Left ventricle myocardium superior (tissue), 1 donor: ENCODE measurements at places on chromosomes 4 and X. TPM values are rescaled to one million over a fixed set of nuclear protein-coding genes. Genes with fewer than 3 reads are reported as not detected.

CT83 gene
- not detected for total RNA-seq

UCP1 gene
- not detected for total RNA-seq

- DNase-seq, result peak; percentile 61
Observed at GRCh38 chr4:56048702-56049431, 100.1 kb downstream of the CEP135 start.

GRCh38 chr4:26238778-26239679 is 81.8 kb upstream of the RBPJ start:
- no peak for DNase-seq

DNA sequence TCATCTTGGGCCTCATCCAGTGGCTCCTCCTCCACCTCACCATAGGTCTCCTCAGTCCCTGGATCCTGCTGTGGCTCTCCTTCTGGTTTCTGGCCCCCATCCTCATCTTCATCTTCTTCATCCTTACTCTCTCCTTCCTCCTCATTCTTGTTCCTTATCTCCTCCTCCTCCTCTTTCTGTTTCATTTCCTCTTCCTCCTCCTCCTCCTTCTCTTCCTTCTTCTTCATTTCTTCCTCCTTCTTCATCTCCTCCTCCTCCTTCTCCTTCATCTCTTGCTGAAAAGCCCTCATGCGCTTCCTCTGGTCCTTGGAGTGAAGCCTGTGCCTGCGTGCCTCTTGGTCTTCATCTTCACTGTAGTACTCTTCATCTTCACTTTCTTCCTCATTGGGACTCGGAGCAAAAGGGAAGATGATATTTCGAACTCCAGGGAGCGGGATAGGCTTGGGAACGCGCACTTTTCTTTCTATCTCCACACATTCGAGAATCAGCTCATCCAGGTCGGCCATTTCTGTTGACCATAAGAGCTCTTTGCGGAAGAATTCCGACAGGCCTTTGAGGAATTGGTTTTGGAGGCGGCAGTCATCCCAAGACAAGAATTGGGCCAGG is 1.5 kb downstream of the RTL5 start:
- DNase-seq, result no peak
